Tibial artery (tissue), 4 donors: ENCODE measurements at places on chromosomes 2 and 18.

DNA sequence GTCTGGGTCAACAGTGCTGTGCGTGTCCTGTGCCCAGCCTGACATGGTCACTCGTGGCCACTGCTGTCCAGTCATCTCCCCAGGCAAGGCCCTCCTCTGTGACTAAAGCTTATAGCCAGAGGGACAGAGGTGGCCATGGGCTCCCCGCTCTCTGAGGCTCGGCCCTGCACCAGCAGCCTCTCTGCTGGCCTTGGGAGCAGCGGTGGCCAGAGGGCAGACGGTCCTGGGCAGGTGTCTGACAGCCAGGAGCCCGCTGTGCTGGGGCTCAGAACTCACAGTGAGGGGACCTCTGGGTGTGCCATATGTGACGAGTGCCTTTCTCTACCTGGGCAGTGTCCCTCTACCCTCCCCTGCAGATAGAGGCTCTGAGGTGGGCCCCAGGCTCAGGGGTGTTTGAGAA lies 98.7 kb downstream of the FAM210A start:
- no peak for DNase-seq

DNA sequence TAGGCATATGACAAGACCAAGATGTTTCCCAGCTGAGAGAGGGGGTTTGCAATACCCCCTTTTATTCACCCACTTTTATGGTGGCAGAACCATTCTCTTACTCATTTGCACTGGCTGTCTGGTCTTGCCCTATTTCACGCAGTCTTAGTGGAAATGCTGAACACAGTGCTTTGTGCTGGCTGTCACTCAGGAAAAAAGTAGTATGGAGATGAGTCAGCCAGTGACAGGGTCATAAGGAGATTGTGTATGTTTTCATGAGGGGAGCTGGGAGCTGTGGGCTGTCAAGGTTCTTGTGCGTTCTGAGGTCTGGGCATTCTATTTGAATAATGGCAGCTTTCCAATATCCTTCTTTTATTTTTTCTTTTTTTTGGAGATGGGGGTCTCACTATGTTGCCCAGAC lies 10.9 kb upstream of the CNRIP1 start:
- DNase-seq, result no peak

- DNase-seq, result no peak
Observed at GRCh38 chr18:28193177-28193778, 16.3 kb upstream of the CDH2 start.

- DNase-seq, result no peak
Observed at GRCh38 chr18:2913398-2914005, 66.7 kb downstream of the EMILIN2 start.

GRCh38 chr18:43108469-43108868 lies 7.0 kb downstream of the RIT2 start:
- DNase-seq, result no peak
